GOT3 (cell line): ENCODE measurements at places on chromosomes 3 and 15.

DNA sequence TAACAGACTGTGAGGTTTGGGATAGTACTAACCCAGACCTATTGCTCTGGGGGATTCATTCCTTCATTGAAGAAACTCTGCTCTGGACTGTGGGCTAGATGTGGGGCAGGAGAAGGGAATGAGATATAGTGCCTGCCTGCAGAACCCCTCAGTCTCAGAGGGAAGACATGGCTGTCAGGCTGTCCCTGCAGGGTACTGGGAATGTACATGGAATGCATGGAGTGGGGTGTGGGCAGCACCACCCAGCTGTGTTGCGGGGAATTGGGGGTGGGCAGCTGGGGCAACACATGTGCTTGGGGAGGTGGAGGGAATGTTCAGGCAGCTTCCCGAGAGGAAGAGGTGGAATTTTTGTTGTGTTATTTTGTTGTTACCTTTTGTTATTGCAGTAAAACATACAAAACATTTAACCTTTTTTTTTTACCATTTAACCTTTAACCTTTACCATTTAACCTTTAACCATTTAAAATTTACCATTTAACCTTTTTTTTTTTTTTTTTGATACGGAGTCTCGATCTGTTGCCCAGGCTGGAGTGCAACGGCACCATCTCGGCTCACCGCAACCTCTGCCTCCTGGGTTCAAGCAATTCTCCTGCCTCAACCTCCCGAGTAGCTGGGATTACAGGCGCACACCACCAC lies 7.3 kb downstream of the PAQR5 start:
- no peak for DNase-seq

DNA sequence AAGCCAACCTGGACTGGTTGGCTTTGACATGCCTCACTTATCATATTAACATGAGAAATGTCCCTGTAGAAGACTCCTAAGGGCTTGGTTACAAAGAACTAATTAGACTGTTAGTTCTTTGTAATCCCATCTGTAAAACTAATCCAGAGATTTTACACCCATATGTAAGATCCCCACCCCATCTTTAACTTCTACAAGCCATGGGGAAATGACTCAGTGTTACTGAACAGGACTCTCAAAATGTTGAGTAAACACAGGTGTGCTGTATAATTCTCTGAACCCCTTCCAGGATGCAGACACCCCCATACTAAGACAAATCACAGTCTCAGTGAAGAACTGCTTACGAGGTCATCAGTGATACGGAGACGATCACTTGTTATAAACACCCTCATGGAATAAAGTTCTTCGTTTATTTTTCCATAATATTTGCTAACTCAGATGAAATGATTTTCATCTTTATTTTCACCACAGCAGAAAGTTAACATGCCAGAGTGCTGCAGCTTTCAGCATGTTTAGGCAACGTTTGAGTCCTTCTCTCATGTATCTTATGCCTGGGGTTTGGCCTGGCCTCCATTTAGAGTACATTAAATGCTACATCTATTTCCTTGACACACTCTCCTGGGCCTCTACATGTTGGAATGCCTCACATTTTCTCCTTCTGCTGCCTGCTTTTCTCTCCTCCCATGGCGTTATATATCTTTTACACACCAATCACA lies 55.3 kb upstream of the LEKR1 start:
- DNase-seq: no peak

DNA sequence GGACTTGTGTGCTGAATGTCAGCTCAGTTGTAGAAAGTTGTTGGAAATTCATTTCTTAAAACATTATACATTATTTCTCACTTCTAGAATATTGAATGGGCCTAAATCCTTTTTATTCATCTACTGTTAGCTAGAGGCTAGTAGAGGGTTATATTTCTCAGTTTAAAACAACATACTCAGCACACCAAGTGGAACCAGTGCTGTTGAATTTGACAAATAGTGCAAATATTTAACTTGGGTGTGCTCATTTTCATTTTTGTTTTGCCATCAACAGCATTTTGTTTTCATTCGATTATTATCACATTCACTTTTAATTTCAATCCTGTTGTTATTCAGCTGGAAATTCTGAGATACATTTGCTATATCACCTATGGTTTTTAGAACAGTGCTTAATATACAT lies 269.4 kb upstream of the PEX5L start:
- no peak for DNase-seq

GRCh38 chr3:152554980-152555379 lies 280.0 kb upstream of the P2RY1 start:
- no peak for DNase-seq

DNA sequence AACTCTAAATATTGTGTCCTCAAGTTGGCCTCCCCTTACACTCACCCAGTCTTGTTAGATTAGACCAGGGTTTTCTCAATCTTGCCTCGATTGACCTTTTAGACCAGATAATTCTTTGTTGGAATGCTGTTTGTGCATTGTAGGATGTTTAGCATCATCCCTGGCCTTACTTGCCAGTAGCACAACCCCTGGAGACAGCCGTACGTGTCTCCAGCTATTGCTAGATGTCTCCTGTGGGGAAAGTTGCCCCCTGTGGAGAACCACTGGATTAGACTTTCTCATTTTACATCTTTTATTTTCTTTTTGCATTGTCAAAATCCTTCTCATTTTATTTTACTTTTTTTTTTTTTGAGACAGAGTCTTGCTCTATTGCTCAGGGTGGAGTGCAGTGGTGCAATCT lies 2.2 kb downstream of the WDR6 start:
- no peak for DNase-seq

DNA sequence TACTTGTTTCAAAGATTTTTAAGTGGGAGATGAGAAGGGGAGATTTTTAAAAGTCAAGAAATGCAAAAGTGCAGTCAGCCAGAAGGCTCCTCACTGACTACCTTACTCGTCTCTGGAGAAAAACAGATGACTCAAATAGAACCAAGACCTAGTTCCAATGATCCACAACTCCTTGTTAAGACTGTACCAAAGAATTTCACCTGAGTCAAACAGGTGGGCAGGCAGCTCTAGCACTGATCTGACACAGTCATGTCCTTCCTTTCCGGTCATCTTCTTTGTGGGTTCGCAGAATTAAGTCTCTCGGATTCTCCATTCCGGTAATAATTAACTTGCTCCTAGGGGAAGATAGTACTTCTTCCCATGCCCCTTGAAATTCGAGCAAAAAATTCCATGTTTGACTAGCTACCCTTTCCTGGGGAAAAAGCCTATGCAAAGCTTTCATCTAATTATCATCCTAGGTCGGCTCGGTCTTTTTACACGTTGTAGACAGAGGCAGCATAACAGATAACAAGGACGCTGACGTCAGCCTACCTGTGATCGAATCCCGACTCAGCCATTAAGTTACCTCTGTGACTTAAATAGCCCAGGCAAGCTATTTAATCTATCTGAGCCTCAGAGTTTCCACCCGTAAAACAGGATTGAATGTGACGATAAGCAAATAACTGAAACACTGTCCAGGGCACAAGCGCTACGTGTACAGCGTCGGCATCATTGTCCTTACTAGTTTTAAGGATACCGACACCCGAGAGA lies 758 bp downstream of the SELENOK start:
- no peak for DNase-seq

DNA sequence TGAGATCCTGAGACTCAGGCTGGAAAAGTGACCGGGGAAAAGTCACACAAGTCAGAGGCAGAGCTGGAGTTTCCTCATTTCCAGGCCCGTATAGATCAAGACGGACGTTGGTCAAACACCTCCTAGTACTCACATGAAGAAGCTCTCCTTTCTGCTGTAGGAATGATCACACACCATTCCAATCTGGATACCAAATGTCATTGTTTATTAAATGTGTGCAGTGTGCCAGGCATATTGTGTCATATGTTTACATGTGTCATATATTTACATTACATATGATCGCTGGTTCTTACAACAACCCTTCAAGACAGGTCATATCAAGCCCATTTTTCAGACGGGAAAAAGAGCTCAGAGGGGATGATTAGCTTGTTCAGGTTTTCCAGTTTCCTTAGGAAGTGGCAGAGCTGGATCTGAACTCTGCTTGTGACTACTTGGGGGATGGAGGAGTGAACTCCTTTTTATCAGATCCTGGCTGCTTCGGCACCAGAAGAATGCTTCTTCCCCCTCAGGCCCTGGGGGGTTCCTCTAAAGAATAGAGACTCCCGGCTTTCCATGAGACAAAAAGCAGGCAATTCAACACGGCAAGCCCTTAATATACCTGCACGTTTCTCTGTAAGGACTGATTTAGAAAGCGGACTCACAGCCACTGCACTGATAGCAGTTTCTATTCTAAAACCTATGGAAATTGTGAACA lies 41.9 kb downstream of the FAM43A start:
- no peak for DNase-seq

DNA sequence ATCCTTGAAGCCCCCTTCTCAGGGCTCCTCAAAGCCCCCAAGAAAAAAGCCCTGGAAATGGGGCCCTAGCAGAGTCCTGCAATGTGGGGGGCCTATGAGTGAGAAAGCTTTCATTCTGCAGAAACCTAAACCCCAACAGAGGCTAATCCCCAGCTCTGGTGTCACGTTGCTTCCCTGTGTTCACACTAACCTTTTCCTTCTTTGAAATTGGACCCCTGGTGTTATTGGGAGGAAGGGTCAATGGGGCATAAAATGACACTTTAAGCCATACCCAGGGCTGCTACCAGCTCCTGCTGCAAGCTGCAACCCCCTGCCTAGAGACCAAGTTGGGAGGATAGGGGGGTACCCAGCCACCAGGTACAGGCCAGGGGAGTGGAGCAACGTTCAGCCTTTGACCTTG lies 2.1 kb downstream of the CYP1A2 start:
- no peak for DNase-seq

DNA sequence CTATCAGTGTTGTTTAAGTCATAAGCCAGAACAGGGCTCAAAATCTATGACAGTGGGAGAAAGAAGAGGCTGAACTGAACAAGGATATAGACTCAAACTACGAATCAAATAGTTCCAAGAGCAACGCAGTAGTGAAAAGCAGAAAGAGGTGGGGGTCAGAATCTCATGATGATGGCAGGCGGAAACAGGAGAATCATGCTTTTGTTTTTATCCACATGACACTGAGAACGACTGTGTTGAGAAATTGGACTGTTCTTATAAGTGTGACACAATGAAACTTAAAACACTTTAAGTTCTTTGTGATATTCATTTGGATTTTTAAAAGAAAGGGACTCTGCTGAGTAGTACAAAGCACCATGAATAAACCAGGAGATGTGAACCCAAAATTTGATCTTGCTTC lies 309.4 kb downstream of the ULK4 start:
- no peak for DNase-seq

- DNase-seq: no peak
Measured at GRCh38 chr3:160179906-160180305, 45.3 kb upstream of the C3orf80 start.

DNA sequence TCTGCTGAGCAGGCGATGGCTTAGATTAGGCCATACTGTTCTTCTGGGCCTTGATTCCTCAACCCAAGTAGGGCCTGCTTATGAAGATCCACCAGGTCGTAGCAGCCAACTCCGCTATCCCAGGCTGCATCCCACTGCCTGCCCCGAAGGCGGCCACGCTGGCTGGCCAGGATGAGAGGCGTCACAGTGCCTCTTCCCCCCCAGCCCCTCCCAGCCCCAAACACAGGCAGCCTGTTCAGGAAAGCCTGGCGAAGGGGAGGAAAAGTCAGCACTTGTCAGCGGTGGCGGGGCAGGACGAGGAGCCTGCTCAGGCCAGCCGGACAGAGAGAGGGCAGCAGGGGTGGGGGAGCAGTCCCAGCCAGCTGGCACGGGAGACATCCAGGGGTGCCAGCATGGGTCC lies 11.2 kb downstream of the PTH1R start:
- DNase-seq: no peak

GRCh38 chr15:67066041-67066958 lies 898 bp downstream of the SMAD3 start:
- no peak for DNase-seq

DNA sequence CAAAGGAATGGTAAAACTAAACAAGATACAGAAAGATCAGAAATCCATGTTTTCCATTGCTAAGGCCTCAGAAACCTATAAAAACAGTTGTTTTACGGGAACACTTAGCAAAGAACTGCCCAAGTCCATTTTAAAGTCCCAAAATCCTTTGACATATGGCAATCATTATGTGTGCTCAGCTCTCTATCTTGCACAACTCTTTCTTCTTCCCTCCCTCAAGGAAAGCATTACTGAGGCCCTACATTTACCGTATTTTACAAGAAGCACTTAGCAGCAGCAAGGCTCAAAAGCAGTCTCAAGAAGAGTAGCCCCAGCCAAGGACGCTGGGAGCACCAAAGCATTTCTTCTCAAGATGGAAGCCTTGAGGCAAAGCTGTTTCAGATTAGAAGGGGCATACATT lies 169.6 kb upstream of the LRTM1 start:
- DNase-seq: no peak

DNA sequence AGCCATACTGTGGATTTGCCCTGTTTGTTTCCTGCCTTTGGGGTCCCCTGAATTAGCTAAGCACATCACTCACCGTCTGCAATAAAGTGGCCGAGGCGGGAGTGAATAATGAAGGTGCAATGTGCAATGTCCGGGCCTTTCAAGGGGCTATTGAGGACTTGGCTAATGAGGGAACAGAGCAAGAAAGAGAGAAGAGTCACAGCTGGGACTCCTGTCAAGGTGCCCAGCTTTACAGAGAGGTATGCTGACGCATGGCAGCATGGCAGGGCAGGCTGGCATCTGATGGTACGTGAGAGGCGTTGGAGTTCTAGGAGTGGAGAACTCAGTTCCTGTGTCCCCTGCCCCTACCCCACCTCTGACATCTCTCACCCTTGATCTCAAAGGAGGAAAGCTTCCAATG lies 13.8 kb upstream of the ATP2B2 start:
- no peak for DNase-seq

- no peak for DNase-seq
Measured at GRCh38 chr3:125142420-125142778, 70.1 kb downstream of the SLC12A8 start.

GRCh38 chr3:160486459-160486869 lies 36.9 kb upstream of the TRIM59 start:
- no peak for DNase-seq

- DNase-seq: no peak
Measured at GRCh38 chr3:56368846-56369245, 99.4 kb downstream of the ERC2 start.

GRCh38 chr3:119408243-119408950 lies 55.0 kb downstream of the TMEM39A start:
- no peak for DNase-seq

DNA sequence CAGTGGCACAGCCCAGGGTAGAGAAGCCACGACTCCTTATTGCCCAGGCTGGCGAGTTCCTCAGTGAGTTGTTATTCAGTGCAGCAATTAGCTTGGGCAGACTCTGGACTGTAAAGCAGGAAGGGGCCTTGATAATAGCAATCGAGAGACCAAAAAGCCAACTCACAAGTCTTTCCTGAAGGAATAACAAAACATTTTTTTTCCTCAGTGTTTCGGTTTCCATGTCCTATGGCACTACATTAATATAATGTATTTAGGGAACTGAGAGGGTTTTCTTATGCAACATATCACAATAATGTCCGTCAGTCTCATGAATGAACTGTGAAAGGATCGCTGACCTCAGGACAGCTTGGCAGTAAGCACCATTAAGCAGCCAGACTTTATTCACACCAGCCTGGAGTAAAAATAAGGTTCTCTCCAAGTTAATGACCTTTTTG lies 248.9 kb upstream of the TBL1XR1 start:
- DNase-seq: no peak

GRCh38 chr3:190159902-190160435 lies 39.3 kb upstream of the P3H2 start:
- DNase-seq: no peak
